NCI-H146 (cell line): ENCODE measurements at places on chromosomes 4 and X.

- DNase-seq: no peak
Observed at GRCh38 chrX:46168254-46168653, 377.0 kb downstream of the ZNF674 start.

DNA sequence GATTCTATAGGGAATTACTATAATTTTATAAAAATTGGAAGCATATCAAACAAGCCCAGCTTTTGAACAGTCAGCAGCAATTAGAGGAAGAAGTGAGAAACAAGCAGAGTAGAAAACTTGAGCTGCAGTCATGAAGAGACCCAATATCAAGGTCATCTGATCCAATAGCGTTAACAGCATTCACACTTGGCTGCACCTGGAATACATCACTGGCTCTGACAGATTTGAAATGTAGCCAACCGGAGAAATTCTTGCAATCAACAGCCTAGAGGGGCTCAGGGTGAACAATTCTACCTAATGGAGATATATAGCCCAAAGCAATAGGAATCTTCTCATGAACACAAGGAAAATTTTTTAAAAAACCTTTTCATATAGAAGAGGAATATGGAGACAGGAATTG lies 13.6 kb downstream of the DDX53 start:
- no peak for DNase-seq

DNA sequence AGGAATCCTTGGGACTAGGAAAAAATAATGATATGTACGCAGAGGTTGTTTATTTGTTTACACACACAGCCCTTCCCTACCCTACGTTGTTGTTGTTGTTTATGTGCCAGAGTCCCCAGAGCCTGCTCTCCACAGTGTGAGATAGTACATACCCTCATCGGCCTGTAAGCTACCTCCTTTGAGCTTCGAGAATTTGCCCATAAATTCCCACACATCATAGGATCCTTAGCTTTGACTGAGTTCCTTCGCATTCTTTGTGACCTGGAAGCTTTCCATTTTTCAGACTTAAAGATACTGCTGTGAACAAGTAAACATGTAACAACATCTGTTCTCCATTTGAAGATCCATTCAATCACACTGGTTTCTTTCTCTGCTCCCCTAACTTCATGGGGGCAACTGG lies 114.5 kb downstream of the IRF2 start:
- DNase-seq: no peak

- no peak for DNase-seq
Observed at GRCh38 chr4:185379326-185380295, 16.1 kb downstream of the LRP2BP start.

GRCh38 chrX:38891641-38892413 lies 90.6 kb downstream of the MID1IP1 start:
- no peak for DNase-seq
